ENCODE measurements at places on chromosomes 4 and X. TPM values are rescaled to one million over a fixed set of nuclear protein-coding genes. Genes with fewer than 3 reads are reported as not detected.

DNA sequence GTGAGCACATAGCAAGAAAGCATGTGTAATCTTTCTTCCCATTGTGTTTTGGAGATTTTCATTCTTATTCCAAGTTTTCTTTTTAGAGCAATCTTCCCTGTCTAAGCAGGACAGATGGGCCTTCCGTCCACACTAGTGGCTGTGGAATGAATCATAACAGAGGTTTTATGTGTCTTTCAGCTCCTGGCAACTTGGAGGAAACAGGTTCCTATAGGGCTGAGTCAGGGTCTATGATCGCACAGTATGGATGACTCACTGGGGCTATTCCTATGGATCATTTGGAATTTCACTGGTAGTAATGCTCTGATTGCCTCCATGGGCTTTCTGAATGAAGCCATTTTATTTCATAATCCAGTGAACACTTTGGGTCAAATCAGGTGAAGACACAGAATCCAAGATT, 51.8 kb upstream of the CBLL2 start:
- peak overlapping the region; percentile 86 for H3K27ac ChIP-seq
- H3K4me1 ChIP-seq = peaks cover 17% of the 10 kb centered on the region
- no peaks in the 10 kb centered on the region for H3K36me3 ChIP-seq
- H3K4me3 ChIP-seq = peak overlapping the region; percentile 39

DNA sequence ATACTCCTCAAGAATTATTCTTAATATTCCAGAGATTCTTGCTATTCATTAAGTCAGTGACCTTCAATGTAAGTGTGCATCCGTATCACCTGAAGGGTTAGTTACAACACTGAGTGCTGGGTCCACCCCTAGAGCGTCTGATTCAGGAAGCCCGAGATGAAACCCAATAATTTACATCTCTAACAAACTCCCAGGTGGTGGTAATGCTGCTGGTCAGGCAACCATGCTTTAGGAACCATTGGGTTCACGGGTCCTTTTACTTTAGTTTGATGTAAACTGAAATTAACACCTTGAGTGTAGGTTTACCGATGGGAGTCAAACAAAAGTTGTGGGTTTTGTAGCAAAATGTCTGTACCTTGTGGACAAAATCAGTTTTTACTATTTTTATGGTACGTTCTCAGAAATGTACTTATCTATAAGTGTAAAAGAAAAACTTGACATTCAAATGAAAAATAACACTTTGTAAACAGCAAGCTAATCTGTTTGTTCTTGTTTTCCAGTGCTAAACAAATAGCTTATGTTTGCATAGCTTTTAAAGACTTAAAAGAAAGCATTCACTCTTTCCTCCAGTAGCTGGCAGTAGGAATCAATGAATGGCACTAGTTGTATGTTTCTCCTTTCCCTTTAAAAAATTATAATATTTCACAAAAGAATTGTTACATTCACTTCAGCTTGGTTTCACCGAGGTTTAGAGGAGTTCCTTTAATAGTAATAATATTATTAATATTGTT, 32.7 kb downstream of the ACE2 start:
- H3K4me1 ChIP-seq = no peaks in the 10 kb centered on the region
- H3K36me3 ChIP-seq = no peaks in the 10 kb centered on the region
- H3K27me3 ChIP-seq = peaks cover 12% of the 10 kb centered on the region
- DNase-seq = no peak
- no peak overlapping the region for H3K4me3 ChIP-seq

The RENBP gene
- total RNA-seq = not detected

- no peaks in the 10 kb centered on the region for H3K36me3 ChIP-seq
- DNase-seq = peak; percentile 85
- peaks cover 49% of the 10 kb centered on the region for H3K4me1 ChIP-seq
- peak overlapping the region; percentile 72 for H3K27ac ChIP-seq
Observed at GRCh38 chr4:29309050-29309449, 1411.1 kb upstream of the PCDH7 start.

The MAML3 gene
- total RNA-seq = 1.2 TPM

GRCh38 chrX:120840827-120841226, 34.8 kb downstream of the CT47B1 start:
- H3K36me3 ChIP-seq = no peaks in the 10 kb centered on the region
- H3K4me3 ChIP-seq = no peak overlapping the region
- peaks cover 2% of the 10 kb centered on the region for H3K27me3 ChIP-seq
- H3K27ac ChIP-seq = peak overlapping the region; percentile 6
- DNase-seq = peak; percentile 78
- peaks cover 16% of the 10 kb centered on the region for H3K4me1 ChIP-seq

DNA sequence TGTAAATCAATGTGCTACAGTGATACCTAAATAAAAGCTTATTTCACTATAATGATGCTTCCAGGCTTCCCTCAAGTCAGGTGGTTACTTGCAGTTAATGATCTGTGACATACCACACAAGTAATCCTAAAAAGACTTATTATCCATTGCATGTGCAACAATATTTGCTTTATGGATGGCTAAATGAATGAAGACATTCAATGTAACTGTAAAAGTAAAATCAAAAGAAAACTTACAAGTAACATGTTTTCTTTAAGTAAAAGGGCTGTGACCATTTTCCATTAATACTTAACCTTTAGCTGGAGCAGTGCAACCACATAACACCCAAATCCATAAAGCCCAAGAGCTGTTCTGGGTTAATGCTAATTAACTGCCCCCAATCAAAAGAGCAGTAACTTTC, 42.6 kb downstream of the RAB28 start:
- H3K4me3 ChIP-seq = no peak overlapping the region
- no peak for DNase-seq
- H3K4me1 ChIP-seq = no peaks in the 10 kb centered on the region

The AFAP1 gene
- 112 TPM for total RNA-seq

- no peak overlapping the region for H3K27ac ChIP-seq
- H3K27me3 ChIP-seq = peaks cover 4% of the 10 kb centered on the region
- H3K36me3 ChIP-seq = peaks cover 5% of the 10 kb centered on the region
- H3K4me1 ChIP-seq = peaks cover 20% of the 10 kb centered on the region
Observed at GRCh38 chrX:134371133-134371532, 88.8 kb upstream of the HPRT1 start.

The ARHGEF9 gene
- total RNA-seq = 18.6 TPM

DNA sequence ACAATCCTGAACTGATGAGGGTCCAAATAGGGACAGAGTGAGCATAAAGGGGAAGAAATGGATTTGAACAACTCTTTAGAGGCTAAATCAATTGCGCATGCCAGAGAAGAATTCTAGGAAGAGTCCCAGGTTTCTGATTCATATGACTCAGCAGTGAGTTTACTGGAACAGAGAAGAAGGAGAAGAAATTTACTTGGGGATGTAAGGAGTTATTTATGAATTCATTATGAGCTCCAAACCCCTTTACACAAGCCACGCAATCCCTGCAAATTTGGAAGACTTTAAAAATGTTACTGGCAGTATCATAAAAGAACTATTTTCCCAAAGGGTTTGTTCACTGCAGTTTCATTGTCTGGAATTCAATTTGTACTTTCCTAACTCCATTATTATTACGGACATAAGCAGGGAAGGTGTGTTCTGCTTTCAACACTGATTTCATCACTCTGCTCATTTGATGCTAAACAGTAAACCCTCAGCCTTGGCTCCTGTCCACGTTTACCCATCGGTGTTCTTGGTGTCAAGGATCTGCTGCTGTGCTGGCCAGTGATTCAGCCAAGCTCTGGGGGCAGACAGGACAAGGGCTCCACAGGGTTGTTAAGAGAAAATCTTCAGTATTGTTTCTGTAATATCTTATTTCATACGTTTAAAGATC, 273.7 kb downstream of the HNRNPD start:
- DNase-seq = no peak
- no peak overlapping the region for H3K4me3 ChIP-seq
- H3K4me1 ChIP-seq = no peaks in the 10 kb centered on the region

DNA sequence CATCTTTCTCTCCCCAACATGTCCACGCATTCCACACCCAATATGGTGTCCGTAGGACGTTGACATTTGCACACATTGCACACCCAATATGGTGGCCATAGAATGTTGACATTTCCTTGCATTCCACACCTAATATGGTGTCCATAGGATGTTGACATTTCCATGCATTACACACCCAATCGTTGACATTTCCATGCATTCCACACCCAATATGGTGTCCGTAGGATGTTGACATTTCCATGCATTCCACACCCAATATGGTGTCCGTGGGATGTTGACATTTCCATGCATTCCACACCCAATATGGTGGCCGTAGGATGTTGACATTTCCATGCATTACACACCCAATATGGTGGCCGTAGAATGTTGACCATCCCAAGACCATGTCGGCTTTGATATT, 88.4 kb upstream of the SHOX start:
- no peak for DNase-seq
- peak overlapping the region; percentile 87 for H3K27ac ChIP-seq
- H3K4me3 ChIP-seq = no peak overlapping the region
- H3K36me3 ChIP-seq = no peaks in the 10 kb centered on the region
- H3K27me3 ChIP-seq = no peaks in the 10 kb centered on the region

- H3K27me3 ChIP-seq = no peaks in the 10 kb centered on the region
- no peaks in the 10 kb centered on the region for H3K4me1 ChIP-seq
- no peaks in the 10 kb centered on the region for H3K36me3 ChIP-seq
- H3K4me3 ChIP-seq = no peak overlapping the region
Observed at GRCh38 chr4:104593019-104593418, 98.3 kb upstream of the CXXC4 start.

The CTSO gene
- 2.8 TPM for total RNA-seq

- H3K36me3 ChIP-seq = no peaks in the 10 kb centered on the region
- no peak overlapping the region for H3K27ac ChIP-seq
- no peaks in the 10 kb centered on the region for H3K4me1 ChIP-seq
- peaks cover 36% of the 10 kb centered on the region for H3K27me3 ChIP-seq
- no peak overlapping the region for H3K4me3 ChIP-seq
- DNase-seq = no peak
Observed at GRCh38 chr4:7524064-7524682, 89.4 kb upstream of the PSAPL1 start.

DNA sequence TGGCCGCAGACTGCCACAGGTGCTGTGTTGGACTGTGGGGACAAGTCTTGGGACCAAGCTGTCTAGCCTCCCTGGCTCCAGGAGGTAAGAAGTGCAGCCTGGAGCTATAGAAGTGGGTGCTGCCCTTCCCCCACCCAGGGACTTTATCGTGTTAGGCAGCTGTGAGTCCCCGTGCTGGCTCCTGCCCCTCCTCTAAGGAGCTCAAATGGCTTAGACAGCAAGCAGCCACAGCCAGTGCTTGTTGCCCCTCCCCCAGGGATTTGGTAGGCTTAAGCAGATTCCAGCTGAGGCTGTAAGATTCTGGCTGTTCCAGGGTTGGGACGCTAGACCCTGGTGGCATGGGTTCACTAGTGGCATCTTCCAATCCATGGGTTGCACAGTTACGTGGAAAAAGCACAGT, 979.4 kb upstream of the PCDH10 start:
- H3K36me3 ChIP-seq = no peaks in the 10 kb centered on the region
- DNase-seq = no peak
- no peaks in the 10 kb centered on the region for H3K27me3 ChIP-seq

- H3K27me3 ChIP-seq = peaks cover 2% of the 10 kb centered on the region
- no peak for DNase-seq
- peaks cover 13% of the 10 kb centered on the region for H3K36me3 ChIP-seq
- H3K4me3 ChIP-seq = peak overlapping the region; percentile 99
- H3K27ac ChIP-seq = peak overlapping the region; percentile 100
- H3K4me1 ChIP-seq = peaks cover 36% of the 10 kb centered on the region
Observed at GRCh38 chrX:153969125-153969903, 2.3 kb downstream of the HCFC1 start.

GRCh38 chrX:95693365-95693764, 991.3 kb upstream of the DIAPH2 start:
- no peaks in the 10 kb centered on the region for H3K27me3 ChIP-seq
- no peaks in the 10 kb centered on the region for H3K4me1 ChIP-seq
- no peak for DNase-seq
- no peaks in the 10 kb centered on the region for H3K36me3 ChIP-seq
- no peak overlapping the region for H3K4me3 ChIP-seq
- H3K27ac ChIP-seq = no peak overlapping the region

DNA sequence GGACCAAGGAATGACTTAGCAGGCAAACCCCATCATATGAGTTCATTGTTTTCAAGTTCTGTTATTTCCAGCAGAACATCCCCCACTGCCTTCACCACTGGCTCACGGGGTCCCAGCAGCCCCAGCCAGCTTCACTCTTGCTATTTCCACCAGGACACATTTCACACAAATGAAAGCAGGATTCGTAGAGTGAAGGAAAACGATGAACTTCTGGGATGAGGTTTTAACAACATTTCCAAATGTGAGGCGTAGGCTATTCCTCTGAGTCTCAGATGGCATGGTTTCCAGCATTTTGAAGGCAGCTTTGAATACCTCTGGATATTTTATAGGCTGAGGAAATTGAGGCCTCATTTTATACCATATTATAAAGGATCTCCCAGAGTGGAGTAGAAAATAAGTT, 32.9 kb upstream of the EGFL6 start:
- no peak for DNase-seq
- H3K4me3 ChIP-seq = no peak overlapping the region
- H3K27ac ChIP-seq = no peak overlapping the region

GRCh38 chr4:152103181-152103901, 342.5 kb upstream of the GATB start:
- H3K4me1 ChIP-seq = peaks cover 71% of the 10 kb centered on the region
- no peak overlapping the region for H3K4me3 ChIP-seq
- H3K27ac ChIP-seq = no peak overlapping the region
- H3K36me3 ChIP-seq = no peaks in the 10 kb centered on the region
- DNase-seq = no peak
- no peaks in the 10 kb centered on the region for H3K27me3 ChIP-seq

DNA sequence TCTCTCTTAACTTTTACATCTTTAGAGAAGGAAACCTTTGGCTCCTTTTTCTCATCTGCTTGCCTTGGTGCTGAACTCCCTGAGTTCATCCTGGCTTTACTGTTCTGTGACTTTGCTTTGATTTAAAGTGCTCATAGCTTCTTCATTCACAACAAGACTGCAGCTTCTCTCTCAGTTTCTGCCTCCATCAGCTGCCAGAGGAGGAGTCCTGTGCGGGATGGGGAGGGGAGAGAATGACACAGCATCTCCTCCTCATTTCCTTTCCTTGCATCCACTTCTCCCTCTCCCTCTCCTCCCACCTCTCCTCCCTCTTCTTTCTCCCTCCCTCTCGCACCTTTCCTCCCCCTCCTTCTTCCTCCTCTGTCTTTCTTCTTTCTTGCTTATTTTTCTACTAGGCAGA, 42.0 kb downstream of the CBLL2 start:
- no peaks in the 10 kb centered on the region for H3K36me3 ChIP-seq
- peak overlapping the region; percentile 18 for H3K27ac ChIP-seq
- DNase-seq = no peak
- H3K27me3 ChIP-seq = no peaks in the 10 kb centered on the region
- peaks cover 17% of the 10 kb centered on the region for H3K4me1 ChIP-seq
- no peak overlapping the region for H3K4me3 ChIP-seq

The NLGN3 gene
- 0.32 TPM for total RNA-seq

Data from HFFc6 (cell line).